ENCODE measurements at places on chromosomes 11 and 22.

GRCh38 chr11:3232956-3233355, 739 bp upstream of the MRGPRE start:
- no peak for DNase-seq

- no peak for DNase-seq
These were observed 10.4 kb upstream of the PPP2R1B start for GRCh38 chr11:111776398-111777093.

DNA sequence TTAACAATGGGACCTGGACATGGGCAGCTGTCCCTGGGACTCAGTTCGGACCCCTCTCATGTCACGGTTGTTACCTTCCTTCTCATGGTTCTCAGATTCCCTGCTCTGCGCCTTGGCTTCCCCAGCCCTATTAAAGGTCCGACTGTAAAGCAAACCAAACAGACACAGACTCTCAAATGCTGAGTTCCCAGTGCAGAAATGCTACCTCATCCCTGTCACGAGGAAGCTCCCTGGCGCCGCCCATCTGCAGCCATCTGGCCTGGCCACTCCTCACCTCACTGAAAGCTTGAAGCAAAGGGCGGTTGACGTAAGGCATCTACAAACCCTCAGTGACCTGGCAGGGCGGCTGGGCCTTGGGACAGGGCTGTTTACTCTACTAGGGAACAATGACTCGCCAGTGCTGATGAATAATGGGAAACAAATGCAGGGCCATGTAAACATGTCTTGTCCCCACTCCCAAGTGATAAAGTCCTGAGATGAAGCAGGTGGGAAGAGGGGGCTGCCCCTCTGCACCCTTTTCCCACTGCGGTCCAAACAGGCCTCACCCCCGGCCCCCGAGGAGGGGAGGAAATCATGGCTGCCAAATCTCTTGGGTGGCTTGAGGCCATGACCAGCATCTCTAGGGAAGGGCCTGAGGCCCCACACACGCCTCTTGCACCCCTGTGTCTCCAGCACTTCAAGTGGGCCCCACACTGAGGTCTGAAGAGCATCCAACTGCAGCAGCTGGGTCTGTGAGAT, 49.3 kb downstream of the SCUBE1 start:
- no peak for DNase-seq

DNA sequence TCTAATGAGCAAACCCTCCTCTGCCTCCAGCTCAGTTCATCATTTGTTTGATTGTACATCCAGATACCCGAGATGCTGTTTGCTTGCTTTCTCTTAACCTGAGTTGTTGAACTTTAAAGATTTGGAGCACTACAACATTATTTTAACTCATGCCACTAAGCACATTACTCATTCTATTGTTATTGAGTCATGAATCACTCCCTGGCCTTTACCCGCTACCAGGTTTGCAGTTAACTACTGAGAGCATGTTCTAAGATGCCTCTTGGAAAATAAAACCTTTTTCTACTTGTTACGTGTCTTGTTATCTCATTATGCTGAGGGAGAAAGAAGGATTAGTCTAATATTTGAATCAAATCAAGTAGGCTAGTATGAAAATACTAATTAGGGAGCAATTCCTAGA, 720.6 kb upstream of the ANO5 start:
- DNase-seq = no peak

GRCh38 chr11:17605651-17606122, 58.6 kb downstream of the OTOG start:
- DNase-seq = no peak

DNA sequence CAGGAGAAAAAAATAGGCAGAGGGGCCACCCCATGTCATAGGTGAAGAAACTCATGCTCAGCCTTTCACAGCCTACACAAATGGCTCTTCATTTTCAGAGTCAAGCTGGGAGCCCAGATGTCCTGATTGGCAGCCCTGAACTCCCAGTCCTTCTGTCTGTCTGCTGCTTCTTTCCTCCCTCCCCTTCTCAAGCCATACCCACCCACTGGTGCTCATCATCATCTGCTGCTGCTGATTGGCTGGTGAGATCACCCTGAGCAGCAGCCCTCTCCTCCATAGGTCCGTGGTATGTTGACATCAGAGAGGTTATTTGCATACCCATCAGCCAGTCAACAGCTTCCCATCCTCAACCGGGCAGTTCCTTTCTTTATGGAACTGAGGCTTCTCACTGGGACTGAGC, 46.1 kb upstream of the PRDM11 start:
- DNase-seq = no peak

DNA sequence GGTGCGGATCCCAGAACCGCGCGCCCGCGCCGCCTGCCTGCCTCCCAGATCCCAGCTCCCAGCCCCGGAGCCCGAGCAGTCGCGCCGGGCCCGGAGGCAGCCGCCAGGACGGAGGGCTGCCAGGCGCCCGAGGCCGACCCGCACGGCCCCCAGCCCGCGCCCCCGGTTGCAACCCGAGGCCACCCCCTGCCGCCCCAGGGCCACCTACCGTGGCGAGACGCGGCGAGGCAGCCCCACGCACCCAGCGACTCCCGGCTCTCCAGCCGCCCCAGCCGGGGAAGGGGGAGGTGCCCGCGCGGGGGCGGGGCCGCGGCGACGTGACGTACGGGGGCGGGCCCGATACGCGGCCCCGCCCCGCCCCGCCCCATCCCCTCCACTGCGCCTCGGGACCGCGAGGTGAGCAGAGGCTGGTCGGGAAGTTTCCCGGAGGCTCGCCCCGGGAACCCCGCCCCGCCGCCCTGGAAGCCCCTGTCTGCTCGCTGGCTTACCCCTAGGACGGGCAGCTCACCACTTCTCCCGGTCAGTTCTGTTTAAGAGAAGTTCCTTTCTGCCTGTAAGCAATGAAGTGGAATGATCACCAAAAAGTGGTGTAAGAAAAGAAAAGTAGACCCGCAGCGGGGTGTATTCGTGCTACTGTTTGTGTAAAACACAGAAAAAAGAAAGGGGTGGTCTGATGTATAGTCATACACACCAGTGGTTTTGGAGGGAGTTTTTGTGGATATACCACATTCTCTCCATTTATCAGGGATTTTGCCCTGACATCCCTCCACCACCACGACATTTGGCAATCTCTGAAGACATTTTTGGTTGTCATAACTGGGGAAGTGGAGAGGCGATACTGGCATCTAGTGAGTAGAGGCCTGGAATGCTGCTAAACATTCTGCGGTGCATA, at the start of gene TPST2:
Gene TPST2 (minus strand): TSS at position 288 of the 892 bp plus-strand sequence. CDS start 48,502 bp downstream, outside the sequence.
- DNase-seq = peak; percentile 60

GRCh38 chr11:69409812-69410645, 71.4 kb upstream of the LINC01488 start:
- DNase-seq = no peak

- no peak for DNase-seq
These were observed 44.7 kb downstream of the BIRC2 start for GRCh38 chr11:102391549-102392237.

DNA sequence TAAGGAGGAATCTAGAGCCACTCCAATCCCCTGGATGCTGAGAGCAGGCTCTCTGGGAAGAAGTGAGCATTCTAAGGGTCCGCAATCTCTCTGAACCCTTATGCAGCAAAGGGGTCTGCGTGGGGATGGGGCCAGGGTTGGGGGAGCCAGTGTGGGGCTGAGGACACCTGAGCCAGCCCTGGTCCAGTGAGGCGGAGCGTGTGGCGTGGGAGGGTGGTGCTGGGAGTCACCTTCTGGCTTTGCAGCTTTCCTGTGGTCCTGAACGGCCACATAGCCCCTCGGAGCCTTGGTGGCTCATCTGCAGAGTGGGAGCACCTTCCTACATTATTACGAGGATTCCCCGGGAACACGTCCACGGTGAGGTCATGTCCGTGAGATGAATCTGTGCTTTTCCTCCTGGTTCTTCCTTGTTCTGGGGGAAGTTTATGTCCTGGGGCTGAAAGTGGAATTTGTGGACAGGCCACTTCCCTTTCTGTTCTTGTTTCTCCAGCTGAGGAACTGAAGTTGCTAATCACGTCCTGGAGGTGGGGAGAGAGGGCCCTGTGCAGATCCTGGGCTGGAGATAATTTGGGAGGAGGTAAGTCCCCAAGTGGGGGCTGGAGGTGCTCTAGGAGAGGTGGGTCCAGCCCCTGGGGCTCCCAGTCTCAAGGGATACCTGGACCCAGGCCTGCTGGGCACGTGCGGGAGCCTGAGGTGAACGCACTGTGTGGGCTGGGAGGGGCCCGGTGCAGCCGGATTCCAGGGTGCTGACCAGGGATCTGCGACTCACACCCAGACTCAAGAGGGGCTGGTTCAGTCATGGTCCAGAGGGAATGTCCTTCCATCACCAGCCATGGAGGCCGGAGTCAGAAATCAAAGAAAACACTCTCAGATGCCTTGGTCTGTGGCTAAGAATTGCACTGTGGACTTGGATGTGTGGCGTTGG, 6.1 kb downstream of the MRGPRE start:
- no peak for DNase-seq

- DNase-seq = no peak
These were observed 961.5 kb downstream of the FAM181B start for GRCh38 chr11:81772166-81772565.

- DNase-seq = no peak
These were observed 1.6 kb upstream of the MCAM start for GRCh38 chr11:119318240-119319135.

DNA sequence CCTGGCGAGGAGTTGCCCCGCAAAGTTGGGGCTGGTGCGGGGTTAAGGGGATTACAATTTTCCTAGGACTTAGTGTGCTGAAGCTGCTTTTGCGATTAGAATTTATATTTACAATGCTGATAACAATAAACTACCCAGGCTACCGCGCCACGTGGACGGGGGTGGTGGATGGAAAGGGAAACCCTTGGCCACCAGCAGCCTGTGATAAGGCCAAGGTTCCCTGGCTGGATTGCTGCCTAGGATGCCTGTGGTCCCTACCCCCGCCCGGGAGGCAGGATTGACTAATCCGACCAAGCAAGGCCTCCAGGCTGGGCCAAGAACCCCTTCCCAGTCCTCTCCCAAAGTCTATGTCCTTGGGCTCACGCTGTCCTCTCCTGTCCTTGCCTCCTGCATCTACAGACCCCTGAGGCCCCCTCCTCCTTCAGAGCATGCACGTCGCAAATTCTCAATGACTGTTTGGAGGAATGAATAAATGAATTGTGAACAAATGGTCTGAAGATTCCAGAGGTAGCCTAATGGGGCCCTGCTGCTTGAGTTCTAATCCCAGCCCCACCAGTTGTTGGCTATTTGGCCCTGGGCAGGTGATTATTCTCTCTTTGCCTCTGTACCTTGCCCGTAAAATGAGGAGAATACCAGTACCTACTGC, 7.6 kb upstream of the CHKA start:
- DNase-seq = no peak

DNA sequence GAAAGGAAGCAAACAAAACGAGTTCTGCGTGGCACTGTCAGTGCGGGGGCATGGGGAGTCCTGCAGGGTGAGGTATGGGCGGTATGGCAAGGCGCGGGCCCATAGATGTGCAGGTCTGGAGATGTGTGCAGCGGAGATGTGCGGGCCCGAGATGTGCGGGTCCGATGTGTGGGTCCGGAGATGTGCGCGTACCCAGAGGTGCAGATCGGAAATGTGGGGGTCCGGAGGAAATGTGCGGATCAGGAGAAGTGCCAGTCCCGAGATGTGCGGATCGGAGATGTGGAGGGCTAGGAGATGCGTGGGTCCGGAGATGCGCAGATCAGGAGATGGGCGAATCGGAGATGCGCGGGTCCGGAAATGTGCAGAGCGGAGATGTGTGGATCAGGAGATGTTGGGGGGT, 35.9 kb downstream of the CDPF1 start:
- no peak for DNase-seq

GRCh38 chr11:121864660-121865059, 251.4 kb downstream of the BLID start:
- DNase-seq = no peak

GRCh38 chr11:61728940-61729219, 23.6 kb upstream of the MYRF start:
- DNase-seq = no peak

GRCh38 chr22:29375398-29376076, 12.8 kb downstream of the AP1B1 start:
- no peak for DNase-seq

- DNase-seq = no peak
These were observed 173.9 kb upstream of the SYN3 start for GRCh38 chr22:33232071-33232470.

DNA sequence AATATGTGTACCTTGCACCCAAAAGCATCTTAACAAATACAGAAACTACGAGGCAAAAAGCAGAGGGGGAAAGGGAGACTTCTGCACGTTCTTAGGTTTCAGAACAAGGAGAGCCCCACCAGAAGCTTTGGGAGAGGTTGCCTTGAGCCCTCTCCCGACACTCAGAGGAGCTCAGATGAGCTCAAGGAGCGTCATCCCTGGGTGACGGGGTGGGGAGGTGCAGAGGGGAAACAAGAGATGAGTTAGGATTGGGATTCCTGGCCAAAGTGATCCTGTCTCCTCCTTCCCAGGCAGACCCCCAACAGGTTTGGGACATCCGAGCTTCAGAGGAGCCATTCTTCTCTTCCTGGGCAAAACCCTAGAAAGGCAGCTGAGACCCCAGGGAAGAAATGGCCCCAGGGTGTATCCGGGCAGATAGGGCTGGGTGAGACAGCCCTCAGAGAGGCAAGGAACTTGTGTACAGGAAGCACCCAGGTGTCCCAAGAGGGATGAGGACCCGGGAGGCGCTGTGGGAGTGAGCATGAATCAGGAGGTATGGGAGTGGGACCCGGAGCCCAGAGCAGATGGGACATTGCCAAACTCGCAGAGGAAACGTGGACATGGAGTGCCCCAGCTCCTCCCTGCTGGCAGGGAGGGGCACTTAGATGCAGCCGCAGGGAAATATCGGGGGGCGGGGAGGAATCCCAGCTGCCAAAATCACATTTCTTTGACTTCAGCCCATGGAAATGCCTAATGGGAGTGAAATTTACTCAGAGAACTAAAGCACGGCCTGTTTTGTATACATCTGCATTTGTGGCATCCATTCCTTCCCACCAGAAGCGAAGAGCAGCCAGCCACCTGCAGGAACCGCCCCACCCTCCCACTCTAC, 12.4 kb downstream of the C1QTNF6 start:
- DNase-seq = no peak

- DNase-seq = no peak
These were observed 241.8 kb downstream of the LARGE1 start for GRCh38 chr22:33678523-33678922.

GRCh38 chr22:32334660-32335365, 22.9 kb upstream of the RFPL3 start:
- no peak for DNase-seq

GRCh38 chr11:127056338-127056971, 55.9 kb upstream of the KIRREL3 start:
- DNase-seq = no peak

- DNase-seq = no peak
These were observed 106.0 kb downstream of the TRIM29 start for GRCh38 chr11:120031612-120032600.

GRCh38 chr22:39947220-39948216, 12.7 kb upstream of the TMA7B start:
- no peak for DNase-seq

DNA sequence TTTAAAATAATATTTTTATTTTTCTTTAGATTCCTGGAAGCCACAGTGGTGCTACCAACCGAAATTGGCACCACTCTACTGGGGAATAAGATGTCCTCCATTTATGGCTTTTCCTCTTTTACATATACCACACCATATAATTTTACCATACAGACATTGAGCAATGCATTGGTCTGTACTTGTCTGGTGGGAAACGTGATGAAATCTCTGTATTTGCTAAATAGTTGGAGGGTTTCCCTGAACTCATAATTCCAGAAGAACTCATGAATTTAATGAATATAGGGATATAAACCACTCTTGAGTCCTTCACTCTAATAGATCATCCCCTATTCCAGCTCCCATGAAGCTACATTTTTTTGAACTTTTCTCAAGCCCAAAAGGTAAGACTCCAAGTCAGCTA, 28.0 kb upstream of the MMP13 start:
- DNase-seq = no peak

- no peak for DNase-seq
These were observed 639 bp downstream of the INCENP start for GRCh38 chr11:62124186-62125113.

- DNase-seq = no peak
These were observed 997.8 kb downstream of the BRD1 start for GRCh38 chr22:48829908-48830307.

Data from stimulated activated CD4-positive, alpha-beta T cell treated with anti-CD3 and anti-CD28 coated beads, Interleukin-12 subunit alpha, Interleukin-12 subunit beta, amount 100 ng/mL, for 24 hours (primary cell).